ENCODE measurements at places on chromosomes 3 and 15. TPM values are rescaled to one million over a fixed set of nuclear protein-coding genes. Genes with fewer than 3 reads are reported as not detected.

DNA sequence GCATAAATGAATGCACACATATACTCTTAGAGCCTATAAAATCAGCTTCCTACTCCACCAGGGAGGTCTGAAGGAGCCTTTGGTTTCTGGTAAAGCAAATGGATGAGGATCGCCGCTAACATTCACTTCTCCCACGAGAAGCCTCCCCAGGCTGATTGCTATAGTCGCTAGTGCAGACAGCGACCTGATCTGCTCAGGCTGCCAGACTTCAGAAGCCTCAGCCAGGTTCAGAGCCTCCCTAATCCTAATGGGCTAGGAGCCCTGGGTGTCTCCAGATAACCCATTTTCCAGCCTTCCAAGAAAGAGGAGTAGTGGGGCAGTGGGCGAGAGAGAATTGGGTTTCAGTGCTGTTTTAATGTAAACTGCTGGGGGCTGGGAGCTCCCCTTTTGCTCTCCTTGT is 35.4 kb downstream of the TPM1 start:
- no peak for DNase-seq

GRCh38 chr3:17949101-17949500 is 206.7 kb upstream of the TBC1D5 start:
- no peak for DNase-seq

GRCh38 chr3:12198301-12198700 is 39.6 kb upstream of the TIMP4 start:
- no peak for DNase-seq

GRCh38 chr15:87577336-87577735 is 679.2 kb downstream of the NTRK3 start:
- DNase-seq, result no peak

GRCh38 chr3:185439745-185440466 is 58.9 kb downstream of the TMEM41A start:
- no peak for DNase-seq

DNA sequence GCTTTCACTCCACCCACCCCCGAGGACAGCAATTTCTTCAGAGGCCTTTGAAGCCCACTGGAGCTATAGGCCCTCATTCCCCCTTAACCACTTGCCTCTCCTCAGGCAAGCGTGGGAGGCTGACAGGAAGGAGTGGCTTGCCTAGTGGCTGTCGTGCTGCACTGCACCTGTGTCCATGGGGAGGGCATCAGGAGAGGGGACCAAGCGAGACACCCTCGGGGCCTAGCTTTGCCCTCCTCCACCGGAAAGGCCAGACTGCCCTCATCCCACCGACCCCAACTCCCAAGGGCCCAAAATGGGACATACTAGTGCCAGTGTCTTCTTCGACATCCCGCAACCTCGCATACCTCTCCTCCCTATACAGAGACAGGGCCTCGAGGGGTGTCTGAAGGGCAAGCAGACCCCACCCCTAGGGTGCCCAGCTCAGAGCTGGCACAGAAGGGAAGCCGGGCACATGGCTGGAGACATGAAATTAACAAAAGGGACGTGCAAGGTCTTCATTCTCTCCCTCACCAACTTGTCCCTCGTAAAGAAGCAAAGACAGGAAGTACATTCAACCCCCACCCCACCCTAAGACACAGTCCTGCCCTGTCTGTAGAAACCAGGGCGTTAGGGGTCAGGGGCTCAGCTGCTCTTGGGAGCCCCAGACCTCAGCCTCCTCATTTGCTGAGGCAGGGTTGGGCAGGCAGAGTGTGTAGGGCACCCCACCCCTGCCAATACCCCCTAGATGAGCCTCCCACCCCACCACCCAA is 24.3 kb downstream of the VIPR1 start:
- DNase-seq, result no peak

- DNase-seq, result no peak
Measured at GRCh38 chr3:57952208-57952631, 56.0 kb upstream of the FLNB start.

DNA sequence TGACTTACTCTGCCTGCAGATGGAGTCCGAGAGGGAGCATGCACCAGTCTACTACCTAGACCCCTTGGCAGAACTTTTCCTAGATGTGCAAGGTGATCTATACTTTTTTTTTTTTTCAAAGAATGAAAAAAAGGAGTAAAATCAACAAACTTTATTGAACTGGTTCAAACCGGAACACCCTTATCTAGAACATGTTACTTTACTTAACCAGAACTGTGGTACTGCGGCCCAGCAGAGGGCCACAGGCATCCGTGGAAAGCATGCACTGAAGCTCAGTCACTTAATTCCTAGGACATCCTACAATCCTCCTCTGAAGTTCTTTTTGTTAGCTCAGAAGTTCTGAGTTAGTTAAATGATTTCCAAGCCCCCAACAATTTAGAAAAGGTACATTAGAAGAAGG is 21.6 kb downstream of the CHAC1 start:
- no peak for DNase-seq

DNA sequence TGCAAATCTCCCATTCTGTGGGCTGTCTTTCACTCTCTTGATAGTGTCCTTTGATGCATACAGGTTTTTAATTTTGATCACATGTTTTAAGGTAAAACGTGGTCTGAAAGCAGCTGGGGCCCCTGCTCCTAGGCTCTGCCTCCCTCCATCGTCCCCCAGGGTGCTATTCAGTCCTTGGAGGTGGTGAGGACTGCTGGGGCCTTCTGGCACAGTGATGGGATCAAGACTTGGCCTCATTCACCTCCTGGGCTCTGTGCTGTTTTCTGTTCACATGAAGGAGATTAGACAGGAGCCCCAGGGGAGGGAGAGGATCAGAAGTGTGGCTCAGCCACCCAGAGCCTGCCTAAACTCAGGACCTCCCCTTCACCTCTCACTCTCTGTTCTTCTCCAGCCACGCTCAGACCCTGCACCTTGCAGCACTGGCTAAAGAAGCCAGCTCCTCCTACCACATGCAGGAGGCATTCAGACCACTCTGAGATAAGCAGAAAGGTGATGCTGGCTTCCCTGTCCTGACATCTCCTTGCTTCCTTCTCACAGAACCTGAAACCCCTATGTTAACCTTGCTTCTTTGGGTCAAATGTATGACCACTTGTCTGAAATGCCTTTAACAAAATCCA is 43.9 kb downstream of the PAQR5 start:
- no peak for DNase-seq

GRCh38 chr3:41700155-41700554 is 261.7 kb downstream of the ULK4 start:
- no peak for DNase-seq

GRCh38 chr3:107307205-107307604 is 70.0 kb upstream of the CCDC54 start:
- no peak for DNase-seq

GRCh38 chr15:48914717-48915116 is 36.8 kb downstream of the EID1 start:
- no peak for DNase-seq

- no peak for DNase-seq
Measured at GRCh38 chr3:31379598-31379997, 153.1 kb upstream of the STT3B start.

GRCh38 chr3:71031914-71032521 is 551.5 kb downstream of the FOXP1 start:
- no peak for DNase-seq

DNA sequence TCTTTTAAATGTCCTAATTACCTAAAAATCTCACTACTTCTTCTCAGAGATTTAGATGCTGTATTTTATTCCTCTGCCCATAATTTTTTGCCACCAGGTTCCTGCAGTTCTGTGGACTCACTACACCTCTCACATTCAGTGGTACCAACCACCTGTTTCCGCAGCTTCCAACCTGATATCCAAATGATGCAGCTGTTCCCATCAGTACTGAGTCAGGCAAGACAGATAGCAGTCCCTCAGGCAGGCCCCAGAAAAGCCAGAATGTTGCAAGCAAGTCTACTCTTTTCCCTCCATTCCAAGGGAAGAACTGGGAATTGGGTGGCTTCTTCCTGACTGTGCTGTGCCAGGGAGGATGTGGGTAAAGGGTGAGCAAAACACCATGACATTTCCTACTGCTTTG is 39.0 kb downstream of the MNS1 start:
- DNase-seq, result no peak

- no peak for DNase-seq
Measured at GRCh38 chr15:76168237-76168984, 108.6 kb downstream of the TMEM266 start.

DNA sequence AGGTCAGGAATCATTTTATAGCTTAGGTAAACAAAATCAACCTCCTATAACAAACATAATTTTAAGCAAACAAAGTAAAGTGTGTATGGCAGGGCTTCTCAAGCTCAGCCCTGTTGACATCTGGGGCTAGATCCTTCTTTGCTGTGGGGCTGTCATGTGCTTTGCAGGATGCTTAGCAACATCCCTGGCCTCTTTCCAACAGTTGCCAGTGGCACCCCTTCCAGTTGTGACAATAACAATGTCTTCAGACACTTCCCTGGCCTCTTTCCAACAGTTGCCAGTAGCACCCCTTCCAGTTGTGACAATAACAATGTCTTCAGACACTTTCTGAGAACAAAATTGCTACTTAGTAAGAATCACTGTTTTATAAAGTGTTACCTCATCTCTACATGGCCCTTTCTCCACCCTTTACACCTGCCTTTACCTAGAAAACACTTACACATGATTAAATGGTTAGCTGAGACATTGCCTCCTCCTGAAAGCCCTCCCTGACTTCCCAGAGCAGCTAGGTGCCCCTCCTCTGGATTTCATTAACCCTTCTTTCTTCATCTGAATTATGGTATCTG is 194.0 kb upstream of the LMCD1 start:
- no peak for DNase-seq

GRCh38 chr3:59043391-59043790 is 6.4 kb downstream of the CFAP20DC start:
- DNase-seq, result no peak

DNA sequence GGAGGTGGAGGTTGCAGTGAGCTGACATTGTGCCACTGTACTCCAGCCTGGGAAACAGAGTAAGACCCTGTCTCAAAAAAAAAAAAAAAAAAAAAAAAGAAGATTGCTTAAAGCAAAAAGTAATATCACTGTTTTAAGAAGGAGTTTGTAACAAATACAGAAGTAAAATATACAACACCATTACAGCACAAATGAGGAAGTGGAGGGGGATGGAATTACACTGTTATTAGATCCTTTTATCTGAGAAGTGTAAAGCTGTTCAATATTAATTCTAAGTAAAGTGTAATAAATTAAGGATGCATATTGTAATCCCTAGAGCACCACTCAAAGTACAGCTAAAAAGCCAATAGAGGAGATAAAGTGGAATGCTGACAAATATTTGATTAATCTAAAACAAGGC is 47.0 kb upstream of the SNRPA1 start:
- no peak for DNase-seq

DNA sequence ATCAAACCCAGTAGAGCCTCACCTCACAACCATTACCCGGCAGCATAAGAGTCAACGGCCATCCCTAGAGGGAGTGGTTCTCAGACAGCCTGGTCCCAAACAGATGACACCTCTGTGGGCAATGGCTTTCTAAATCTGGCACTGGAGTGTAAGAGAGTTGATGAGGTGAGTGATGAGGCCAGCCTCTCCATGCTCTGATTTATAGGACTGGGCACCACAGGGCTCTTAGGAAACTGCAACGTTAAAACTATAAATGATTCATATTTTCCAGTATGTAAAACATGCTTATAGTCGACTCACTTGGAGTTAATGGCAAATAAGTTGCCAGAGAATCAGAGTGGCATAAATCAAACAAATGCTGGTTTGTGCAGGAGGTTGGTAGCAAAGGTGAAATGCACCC is 187.7 kb downstream of the GREM1 start:
- no peak for DNase-seq

DNA sequence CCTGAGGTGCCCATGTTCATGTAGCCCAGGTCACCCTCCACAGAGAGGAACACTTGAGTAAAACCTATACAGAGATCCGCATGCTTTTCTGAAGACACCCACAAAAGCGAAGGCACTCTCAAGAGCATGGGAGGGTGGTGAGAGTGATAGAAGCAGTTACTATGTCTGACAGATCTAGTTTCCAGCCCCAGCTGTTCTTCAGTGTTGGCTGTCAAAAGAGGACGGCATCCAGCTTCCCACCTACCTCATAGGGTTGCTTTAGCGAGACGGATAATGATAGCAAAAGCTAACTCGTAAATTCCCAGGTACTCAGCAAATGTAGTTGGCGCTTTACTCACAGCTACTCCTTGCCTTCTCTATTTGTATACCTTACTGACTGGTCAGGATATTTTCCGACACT is 3.0 kb upstream of the MEX3B start:
- DNase-seq, result no peak

- DNase-seq, result no peak
Measured at GRCh38 chr15:27884726-27885125, 214.4 kb downstream of the OCA2 start.

DNA sequence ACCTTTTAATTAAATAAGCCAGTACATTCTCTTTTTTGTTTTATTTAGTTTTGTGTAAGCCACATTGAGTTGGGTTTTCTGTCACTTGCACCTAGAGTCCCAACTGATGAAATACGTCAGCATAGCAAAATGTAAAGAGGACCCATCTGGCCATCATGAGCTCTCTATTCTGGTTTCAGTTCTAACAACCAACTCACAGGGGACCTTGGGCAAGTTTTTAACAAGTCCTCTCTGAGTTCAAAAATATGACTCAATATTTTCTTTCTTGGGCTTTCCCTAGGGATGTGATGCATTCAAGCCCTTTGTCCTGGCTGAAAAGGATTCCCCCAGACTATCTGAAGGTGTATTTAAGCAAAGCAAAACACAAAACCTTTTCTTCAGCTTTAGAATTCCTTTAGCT is 32.9 kb downstream of the PLCH1 start:
- no peak for DNase-seq

- DNase-seq, result no peak
Measured at GRCh38 chr15:44414001-44414400, 13.4 kb upstream of the CTDSPL2 start.

GRCh38 chr3:170442947-170443346 is 24.3 kb downstream of the CLDN11 start:
- DNase-seq, result no peak

DNA sequence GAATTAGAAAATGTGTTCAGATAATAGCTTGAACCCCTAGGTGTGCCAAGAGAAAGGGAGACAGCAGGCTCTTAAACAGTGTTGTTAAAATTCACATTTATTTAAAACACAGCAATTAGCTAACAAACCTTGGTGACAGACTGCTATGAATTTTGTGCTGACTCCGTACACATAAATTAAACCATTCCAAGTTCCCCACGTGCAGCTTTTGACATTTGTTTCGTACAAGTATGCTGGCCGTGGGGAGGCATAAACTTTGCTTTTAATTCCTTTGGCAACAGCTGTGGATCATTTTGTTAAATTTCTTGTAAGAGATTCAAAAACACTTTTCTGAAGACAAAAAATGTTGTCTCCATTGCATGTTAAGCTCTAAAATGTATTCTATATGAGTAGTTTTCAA is 465.3 kb downstream of the FGF12 start:
- no peak for DNase-seq

- no peak for DNase-seq
Measured at GRCh38 chr15:69275933-69276560, 22.7 kb upstream of the PAQR5 start.

GRCh38 chr15:21270474-21270873 is 169.8 kb downstream of the POTEB3 start:
- no peak for DNase-seq

HGD gene
- polyA plus RNA-seq, result not detected

FBXO40 gene
- polyA plus RNA-seq, result not detected

PLSCR4 gene
- 1.1 TPM for polyA plus RNA-seq

ZNF621 gene
- polyA plus RNA-seq, result 10.3 TPM

LCTL gene
- 0.38 TPM for polyA plus RNA-seq

SIDT1 gene
- polyA plus RNA-seq, result 0.12 TPM

GOLGA8J gene
- polyA plus RNA-seq, result not detected

FGF7 gene
- polyA plus RNA-seq, result not detected

PDE8A gene
- polyA plus RNA-seq, result 24.2 TPM

GOLGA8T gene
- not detected for polyA plus RNA-seq

C3orf85 gene
- not detected for polyA plus RNA-seq

MESP2 gene
- polyA plus RNA-seq, result 0.22 TPM

THPO gene
- polyA plus RNA-seq, result not detected

GPR62 gene
- not detected for polyA plus RNA-seq
